ENCODE measurements at places on chromosomes 1 and 21.

- peak; percentile 66 for DNase-seq
Measured at GRCh38 chr1:160623227-160623633, 23.6 kb downstream of the SLAMF1 start.

- DNase-seq = no peak
Measured at GRCh38 chr1:44302541-44302940, 52.5 kb downstream of the ERI3 start.

- DNase-seq = no peak
Measured at GRCh38 chr21:26293141-26293946, 122.8 kb upstream of the APP start.

DNA sequence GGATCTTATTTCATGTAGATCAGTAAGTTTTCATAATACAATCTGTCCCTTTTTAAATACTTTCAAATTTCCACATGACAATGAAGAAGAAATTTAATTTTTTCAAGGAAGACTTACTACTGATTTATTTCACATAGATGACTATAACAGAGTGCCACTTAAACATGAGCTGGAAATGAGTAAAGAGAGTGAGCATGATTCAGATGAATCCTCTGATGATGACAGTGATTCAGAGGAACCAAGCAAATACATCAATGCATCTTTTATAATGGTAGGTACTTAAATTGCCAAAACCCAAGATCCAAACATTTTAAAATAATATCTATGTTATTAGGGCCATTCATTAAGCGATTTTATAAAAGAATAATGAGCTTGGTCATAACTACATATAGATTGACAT lies 110.4 kb downstream of the PTPRC start:
- no peak for DNase-seq

- no peak for DNase-seq
Measured at GRCh38 chr1:81654147-81654546, 146.6 kb upstream of the ADGRL2 start.

DNA sequence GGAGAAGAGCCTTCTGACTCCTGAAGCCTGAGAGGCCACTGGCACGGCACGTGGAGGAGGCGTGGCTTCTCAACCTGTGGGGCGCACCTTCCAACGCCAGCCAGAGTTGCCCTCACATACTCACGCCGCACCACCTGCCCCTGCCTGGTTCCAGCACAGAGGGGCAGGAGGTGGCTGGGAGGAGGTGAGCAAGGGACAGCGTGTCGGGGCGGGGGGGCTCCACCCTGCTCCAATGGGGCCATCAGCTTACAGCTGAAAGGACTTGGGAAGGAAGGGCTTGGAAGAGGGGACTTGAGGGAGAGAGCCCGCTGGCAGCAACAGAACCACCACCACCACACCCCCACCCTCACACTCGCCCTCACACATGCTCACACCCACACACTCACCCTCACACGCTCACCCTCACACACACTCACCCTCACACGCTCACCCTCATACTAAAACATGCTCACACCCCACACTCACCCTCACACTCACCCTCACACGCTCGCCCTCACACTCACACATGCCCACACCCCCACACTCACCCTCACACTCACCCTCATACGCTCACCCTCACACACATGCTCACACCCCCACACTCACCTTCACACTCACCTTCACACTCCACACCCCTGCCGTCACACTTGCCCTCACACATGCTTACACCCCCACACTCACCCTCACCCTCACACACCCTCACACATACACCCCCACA lies 41.6 kb upstream of the EDN2 start:
- no peak for DNase-seq

DNA sequence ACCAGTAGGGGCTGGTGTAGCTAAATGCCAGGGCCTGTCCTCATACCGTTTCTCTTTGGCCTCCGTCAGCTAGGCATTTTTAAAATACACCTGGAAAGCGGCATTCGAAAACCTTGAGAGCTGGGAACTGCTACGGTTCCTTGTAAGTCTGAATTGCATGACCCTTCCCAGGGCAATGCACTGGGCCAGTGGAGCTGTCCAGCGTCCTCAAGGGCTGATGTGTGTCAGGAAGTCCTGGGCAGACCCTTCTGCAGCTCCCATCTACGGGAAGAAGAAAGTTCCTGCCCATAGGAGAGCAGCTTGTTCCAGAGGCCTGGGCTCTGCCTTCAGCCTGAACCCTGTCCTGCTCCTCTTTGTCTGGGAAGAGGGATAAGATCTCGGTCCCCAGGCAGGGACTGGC lies 34.1 kb downstream of the UBASH3A start:
- no peak for DNase-seq

- DNase-seq = peak; percentile 82
Measured at GRCh38 chr1:21607549-21608529, 61.3 kb downstream of the RAP1GAP start.

DNA sequence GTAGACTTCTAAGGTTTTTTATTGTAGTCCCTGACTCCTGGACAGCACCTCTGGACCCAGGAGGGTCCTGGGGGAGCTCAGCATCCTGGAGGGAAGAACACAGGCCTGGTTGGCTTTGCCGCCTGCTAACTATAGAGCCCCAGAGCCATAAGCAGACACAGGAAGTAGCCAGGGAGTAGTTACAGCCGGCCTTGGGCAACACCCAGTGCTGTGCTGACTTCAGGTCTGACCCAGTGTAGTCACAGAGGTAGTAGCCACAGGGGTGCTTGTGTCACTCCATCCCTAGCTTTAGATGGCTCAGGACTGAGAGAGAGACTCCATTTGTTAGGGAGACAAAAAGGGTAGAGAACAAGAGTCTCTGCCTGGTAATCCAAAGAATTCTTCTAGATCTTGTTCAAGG lies 21.9 kb downstream of the MCOLN2 start:
- no peak for DNase-seq

DNA sequence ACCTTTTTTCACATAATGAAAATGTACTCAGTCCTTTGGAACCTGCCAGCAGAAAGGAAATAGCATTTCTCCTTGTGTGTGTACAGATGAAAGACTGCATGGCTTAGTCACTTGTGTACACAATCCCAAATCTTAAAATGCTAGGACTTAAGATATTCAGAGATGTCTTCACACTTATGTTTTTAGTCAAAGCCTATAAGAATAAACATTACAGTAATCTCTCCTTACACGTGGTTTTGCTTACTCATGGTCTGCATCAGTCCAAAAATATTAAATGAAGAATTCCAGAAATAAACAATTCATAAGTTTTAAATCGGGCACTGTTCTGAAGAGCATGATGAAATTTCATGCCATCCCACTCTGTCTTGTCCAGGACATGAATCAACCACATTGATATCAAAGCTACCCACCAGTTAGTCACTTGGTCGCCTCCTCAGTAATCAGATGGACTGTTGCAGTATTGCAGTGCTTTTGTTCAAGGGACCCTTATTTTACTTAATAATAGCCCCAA lies 75.7 kb upstream of the RRP15 start:
- DNase-seq = no peak

GRCh38 chr1:203181586-203182386 lies 4.7 kb downstream of the CHI3L1 start:
- DNase-seq = no peak

GRCh38 chr21:15401331-15401730 lies 328.5 kb upstream of the USP25 start:
- no peak for DNase-seq

DNA sequence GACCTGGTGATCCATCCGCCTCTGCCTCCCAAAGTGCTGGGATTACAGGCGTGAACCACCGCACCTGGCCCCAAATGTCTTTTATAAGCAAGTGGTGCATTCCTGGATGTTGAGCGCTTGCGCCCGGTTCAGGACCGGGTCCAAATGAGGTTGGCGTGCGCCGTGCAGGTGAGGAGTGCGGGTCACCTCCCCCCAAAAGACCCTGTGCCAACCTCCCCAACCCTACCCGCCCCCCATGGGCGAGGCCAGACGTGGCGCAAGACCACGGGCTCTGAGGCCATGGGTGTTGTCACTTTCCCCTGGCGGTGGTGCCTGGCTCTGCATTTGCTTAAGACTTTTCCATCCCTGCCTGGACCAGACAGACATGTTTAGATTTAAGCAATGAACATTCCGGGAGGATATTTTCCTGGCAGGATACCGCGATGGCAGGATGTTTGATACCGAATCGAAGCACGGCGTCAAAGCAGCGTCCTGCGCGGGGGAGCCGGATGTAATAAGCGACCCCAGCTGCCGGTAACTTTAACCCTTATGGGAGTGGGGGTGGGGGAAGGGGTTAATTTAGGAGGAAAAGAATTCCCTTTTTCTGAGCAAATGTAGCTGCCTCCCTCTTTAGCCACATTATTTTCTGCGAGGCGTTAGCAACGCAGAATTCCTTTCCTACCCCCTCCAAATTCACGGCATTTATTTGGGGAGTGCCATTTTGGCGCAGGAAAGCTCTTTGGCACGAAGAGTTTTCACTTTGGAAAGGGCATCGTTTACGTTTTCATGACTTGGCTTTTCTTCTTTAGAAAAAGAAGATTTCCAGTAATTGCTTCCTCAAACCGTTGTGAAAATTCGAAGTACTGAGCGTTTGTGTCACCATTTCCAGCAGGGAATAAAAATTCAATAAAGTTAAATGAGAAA lies 27.8 kb upstream of the RNF187 start:
- DNase-seq = peak; percentile 78

DNA sequence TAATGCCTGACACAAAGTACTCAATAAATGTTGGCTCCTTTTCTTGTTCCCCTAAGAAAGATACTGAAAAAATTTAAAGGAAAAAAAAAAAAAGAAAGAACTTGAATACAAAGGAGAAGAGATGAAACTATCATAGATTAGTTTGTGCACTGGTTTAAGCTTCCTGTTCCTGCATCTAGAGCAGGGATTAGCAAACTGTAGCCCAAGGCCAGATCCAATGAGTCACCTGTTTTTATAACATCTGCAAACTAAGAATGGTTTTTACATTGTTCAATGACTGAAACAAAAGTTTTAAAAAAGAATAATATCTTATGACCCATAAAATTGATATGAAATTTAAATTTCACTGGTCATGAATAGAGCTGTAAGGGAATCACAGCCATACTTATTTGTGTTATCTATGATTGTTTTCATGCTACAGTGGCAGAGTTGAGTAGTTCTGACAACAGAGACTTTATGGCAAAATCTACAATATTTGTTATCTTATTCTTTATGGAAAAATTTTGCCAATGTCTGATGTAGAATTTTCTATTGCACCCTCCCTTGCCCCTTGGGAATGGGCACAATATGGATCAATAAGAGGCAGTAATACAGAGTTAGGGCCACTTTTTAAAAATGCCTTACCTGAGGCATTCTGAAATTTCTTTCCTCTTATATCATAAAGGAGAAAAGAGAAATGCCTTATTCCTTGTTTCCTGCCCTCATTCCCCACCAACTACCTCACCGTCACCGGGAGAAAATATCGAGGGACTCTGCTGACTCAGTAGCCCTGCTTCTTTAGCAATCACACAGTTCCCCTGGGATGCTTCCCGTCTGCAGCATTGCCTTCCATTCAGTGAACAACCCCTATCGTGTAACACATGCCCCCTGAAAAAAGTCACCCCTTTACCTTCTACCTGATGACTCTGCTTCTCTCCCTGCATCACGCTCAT lies 50.6 kb downstream of the WDR64 start:
- no peak for DNase-seq

DNA sequence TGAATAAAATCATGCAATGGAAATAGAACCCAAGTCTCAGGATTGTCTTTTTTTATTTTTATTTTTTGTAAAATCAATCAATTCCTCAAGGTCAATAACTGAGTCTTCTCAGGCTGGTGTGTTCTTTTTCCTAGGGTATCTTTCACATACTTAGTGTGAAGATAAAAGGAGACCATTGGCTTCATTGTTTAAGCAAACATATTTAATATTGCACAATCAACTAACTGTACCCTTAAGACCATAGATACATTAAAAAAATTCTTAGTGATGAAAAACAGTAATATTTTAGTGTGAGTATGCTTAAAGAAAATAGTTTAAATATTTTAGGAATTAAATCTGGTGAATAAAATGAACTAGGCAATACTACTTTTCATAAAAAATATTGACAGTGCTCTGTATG lies 31.4 kb downstream of the PDE4B start:
- no peak for DNase-seq

GRCh38 chr1:116159177-116159576 lies 48.0 kb downstream of the MAB21L3 start:
- DNase-seq = no peak

DNA sequence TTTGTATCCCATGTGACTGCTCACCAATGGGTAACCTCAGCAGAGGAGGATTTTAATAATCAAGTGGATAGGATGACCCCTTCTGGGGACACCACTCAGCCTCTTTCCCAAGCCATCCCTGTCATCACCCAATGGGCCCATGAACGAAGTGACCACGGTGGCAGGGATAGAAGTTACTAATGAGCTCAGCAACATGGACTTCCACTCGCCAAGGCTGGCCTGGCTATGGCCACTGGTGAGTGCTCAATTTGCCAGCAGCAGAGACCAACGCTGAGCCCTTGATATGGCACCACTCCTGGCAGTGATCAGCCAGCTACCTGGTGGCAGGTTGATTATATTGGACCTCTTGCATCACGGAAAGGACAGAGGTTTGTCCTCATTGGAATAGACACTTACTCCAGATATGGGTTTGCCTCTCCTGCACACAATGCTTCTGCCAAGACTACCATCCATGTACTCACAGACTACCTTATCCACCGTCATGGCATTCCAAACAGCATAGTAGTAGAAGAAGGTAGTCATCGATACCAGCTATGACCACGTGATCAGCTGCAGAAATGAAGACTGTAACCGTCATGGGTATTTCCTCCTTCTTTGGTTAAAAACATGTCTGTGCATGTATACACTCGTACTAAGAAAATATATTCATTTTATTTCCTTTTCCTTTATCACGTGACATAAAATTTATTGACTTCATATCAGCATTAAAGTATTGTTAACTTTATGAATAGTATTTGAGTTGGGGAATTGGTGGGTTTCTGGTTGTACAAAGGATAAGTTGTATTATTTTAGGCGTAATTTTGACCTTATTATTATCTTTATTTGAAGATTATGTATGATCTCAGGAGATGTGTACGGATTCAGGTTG lies 562.6 kb downstream of the PTPRU start:
- DNase-seq = no peak

DNA sequence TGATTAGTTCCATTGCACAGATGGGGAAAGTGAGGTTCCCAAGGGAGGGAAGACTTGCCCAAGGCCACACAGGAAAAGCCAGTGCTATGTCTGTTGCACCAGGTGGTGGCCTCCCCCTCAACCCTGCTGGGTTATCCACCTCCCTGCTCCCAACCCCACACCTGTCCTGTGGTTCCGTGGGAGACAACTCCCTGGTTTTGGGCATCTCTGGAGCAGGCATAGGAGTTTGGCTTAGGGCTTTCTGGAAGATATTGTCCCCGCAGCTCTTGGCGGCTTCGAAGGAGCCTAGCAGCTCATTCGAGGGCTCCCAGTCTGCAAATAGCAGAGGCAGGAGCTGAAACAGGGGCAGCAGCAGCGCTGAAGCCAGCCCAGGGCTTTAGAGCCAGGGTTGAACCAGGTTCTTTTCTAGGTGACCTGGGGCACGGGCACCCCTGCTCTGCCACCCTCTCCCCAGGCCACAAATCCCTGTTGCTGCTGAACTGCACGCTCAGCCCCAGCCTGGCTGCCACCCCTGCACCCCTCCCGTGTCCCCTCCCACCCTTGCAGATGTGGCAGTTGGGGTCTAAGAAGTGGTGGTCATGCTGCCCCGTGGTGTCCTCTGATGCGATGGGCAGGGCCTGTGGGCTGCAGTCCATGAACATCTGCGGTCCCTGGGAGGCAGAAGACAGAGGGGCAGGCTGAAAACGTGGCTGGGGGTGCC lies 22.1 kb downstream of the SPOCD1 start:
- DNase-seq = no peak

GRCh38 chr1:230120921-230121381 lies 53.9 kb downstream of the GALNT2 start:
- DNase-seq = no peak

GRCh38 chr1:88801575-88802208 lies 89.7 kb downstream of the GTF2B start:
- DNase-seq = no peak
